ENCODE measurements at places on chromosomes 7 and 10. TPM values are rescaled to one million over a fixed set of nuclear protein-coding genes. Genes with fewer than 3 reads are reported as not detected.

- no peak for DNase-seq
Measured at GRCh38 chr10:124035928-124036558, 57.4 kb downstream of the CHST15 start.

- no peak for DNase-seq
Measured at GRCh38 chr7:105345725-105346124, 43.0 kb downstream of the SRPK2 start.

GRCh38 chr7:46970131-46970430 lies 611.8 kb downstream of the TNS3 start:
- no peak for DNase-seq

- no peak for DNase-seq
Measured at GRCh38 chr10:121426307-121426706, 171.9 kb downstream of the FGFR2 start.

DNA sequence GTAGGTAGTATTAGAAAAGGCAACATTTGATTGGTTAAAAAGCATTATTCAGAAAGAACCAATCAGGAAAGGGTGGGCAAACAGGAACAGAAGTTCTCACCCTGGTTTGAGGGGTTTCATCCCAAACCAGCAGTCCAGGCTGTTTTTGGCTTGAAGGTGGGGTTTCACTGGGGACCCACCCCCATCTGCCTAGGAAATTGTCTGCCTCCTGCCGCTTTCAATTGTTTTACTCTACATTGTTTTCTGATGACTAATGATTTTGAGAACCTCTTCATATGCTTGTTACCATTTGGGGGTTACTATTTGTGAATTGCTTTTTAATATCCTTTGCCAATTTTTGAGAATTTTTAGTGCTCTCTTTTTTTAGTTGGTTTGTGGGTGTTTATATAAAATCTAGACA lies 3.3 kb upstream of the PCBD1 start:
- DNase-seq: no peak

GRCh38 chr7:32034052-32034451 lies 36.2 kb downstream of the PDE1C start:
- no peak for DNase-seq

GRCh38 chr7:34454381-34454780 lies 203.6 kb upstream of the NPSR1 start:
- DNase-seq: no peak

- no peak for DNase-seq
Measured at GRCh38 chr10:128471151-128471550, 344.9 kb upstream of the MKI67 start.

DNA sequence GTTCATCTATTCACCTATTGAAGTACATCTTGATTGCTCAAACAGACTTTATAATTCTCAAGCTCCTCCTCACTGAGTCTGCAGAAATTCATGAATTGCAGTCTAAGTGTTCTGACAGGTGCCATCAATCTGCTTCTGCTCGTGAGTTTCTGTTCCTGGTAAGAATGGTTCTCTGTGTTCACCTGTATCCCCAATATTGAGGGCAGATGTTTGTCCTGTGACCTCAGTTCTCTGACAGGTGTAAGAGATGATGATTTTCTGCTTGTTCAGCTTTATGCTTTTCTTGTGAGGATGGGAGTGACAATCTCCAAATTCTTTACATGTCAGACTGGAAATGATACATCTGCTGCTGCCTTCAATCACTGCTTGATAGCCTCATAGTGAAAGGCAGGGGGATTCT lies 736.9 kb upstream of the COBL start:
- DNase-seq: no peak

GRCh38 chr7:26379711-26380110 lies 88.0 kb downstream of the SNX10 start:
- DNase-seq: no peak

The KCND2 gene
- total RNA-seq: 2.5 TPM

The FGL2 gene
- total RNA-seq: 68.5 TPM
